Activated naive CD4-positive, alpha-beta T cell treated with anti-CD3 and anti-CD28 coated beads for 36 hours (primary cell): ENCODE measurements at places on chromosomes 11 and 22. TPM values are rescaled to one million over a fixed set of nuclear protein-coding genes. Genes with fewer than 3 reads are reported as not detected.

GRCh38 chr11:29018631-29019030, 910.4 kb downstream of the METTL15 start:
- no peak for DNase-seq

GRCh38 chr11:11533751-11534150, 88.1 kb downstream of the GALNT18 start:
- no peak for DNase-seq

DNA sequence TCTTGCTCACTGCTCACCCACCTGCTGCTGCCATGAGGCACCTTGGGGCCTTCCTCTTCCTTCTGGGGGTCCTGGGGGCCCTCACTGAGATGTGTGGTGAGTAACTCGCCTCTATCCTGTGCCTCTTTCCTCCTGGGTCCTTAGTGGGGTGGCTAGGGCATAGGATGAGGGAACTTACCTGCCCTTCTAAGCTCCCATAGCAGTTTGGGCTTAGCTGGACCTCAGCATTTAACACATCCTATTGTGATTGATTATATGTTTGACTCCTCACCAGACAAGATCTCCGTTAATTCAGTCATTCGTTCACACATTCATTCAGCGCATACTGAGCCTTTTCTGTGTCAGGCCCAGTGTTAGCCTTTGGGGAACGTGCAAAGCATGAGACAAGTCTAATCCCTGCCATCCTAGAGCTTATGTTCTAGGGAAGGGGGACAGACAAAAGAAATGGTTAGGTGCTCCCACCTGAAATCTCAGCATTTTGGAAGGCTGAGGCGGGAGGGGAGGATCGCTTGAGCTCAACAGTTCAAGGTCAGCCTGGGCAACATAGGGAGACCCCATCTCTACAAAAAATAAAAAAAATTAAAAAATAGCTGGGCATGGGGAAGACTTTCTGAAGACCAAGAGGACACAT, 441 bp downstream of the TCN2 start:
- DNase-seq, result no peak

- DNase-seq, result peak; percentile 52
Observed at GRCh38 chr11:72483412-72484186, 49.3 kb upstream of the CLPB start.

DNA sequence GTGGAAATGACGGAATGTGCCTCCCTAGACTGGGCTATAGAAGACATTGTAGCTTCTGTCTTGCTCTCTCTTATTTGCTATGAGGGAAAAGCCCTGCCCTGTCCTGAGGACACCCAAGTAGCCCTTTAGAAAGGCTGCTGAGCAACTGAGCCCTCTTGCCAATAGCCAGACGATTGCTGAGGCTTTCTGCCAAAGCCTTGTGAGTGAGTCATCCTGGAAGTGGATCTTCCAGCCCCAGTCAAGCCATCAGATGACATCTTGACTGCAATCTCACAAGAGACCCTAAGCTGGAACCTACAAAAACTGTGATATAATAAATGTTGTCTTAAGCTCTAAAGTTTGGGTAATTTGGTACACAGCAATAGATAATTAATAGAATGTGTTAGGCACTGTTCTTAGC, 3.9 kb upstream of the TRAF6 start:
- no peak for DNase-seq

DNA sequence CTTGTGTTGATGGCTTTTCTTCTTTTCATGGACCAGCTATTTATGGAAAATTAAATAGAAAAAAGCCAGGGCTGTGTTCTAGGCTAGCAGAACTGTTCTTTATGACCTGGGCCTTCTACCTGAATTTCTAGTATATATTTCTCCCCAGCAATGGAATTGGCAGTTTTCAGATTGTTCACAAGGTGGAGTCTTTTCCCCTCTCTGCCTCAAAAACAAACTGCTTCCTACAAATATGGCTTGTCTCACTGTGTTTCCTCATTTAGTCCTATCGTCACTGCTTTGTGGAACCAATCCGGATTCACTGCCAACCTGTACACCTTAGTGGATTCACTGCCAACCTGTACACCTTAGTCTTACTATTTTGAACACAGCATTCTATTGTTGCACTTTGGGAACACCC, 5.0 kb upstream of the APOL5 start:
- DNase-seq, result no peak

Gene GSTT2B
- total RNA-seq, result not detected

Gene KCNQ1OT1
- 0.17 TPM for total RNA-seq

Gene PSMD13
- total RNA-seq, result 206 TPM

Gene OR52L1
- total RNA-seq, result not detected
